ENCODE measurements at places on chromosomes 1 and 21.

DNA sequence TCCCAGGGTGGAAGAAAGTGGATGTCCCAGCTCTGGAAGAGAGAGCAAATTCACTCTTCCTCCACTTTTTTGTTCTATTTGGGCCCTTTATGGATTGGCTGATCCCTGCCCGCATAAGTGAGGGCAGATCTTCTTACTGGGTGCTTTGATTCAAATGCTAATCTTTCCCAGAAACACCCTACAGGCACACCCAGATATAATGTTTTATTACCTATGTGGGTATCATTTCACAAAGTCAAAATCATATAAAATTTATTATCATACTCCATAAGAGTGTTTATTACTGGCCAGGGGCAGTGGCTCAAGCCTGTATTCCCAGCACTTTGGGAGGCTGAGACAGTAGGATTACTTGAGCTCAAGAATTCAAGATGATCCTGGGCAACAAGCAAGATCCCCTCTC is 16.9 kb upstream of the PLA2G4A start:
- no peak for DNase-seq

GRCh38 chr1:175072099-175072951 is 4.7 kb downstream of the TNN start:
- DNase-seq: peak; percentile 62

DNA sequence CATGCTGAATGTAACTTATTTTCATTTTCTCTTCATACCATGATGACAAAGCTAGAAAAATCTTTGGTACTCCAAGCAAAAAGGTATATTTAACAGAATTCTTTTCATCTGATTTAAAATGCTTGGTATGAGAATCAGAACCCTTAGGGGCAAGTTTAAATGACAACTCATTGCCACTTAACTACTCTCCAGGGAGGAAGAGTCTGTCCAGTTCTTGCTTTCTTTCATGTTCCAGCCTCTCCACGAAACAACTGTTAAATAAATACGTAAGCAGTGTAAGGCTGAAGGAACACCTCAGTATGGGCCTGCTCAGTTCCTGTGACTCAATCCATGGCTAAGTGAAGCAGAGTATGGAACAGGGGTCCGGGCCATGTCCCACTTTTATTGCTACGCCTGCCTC is 1.6 kb downstream of the LCE2A start:
- DNase-seq: no peak

DNA sequence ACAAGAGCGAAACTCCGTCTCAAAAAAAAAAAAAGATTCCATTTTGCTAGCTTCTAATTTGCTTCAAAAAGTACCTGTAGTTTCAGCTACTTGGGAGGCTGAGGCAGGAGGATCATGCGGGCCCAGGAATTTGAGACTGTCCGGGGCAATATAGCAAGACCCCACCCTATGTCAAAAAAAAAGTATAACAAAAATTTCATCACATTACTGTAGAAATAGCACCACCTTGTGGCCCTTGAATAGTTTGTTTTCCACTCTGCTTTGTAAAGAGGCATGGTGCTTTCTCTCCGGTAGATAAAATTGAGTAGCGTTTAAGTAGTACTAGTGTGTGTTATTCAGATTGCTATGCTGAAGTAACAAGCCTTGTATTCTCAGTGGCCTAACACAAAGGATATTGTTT is 18.2 kb upstream of the MSTO1 start:
- peak; percentile 64 for DNase-seq

DNA sequence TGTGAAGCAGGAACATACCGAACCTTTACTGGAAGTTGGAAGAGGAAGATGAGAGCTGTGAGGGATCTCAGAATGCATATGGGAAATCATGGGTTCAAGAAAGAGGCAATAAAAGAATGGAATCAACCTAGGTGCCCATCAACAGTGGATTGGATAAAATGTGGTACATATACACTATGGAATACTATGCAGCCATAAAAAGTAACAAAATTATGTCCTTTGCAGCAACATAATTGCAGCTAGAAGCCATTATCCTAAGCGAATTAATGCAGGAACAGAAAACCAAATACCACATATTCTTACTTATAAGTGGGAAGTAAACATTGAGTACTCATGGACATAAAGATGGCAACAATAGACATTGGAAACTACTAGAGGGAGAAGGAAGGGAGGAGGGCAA is 40.4 kb downstream of the NIBAN1 start:
- DNase-seq: no peak

GRCh38 chr1:209723756-209724693 is 19.4 kb downstream of the HSD11B1 start:
- DNase-seq: peak; percentile 23

GRCh38 chr1:110525249-110525595 is 6.2 kb upstream of the KCNA10 start:
- no peak for DNase-seq

- no peak for DNase-seq
Observed at GRCh38 chr1:111786669-111787207, 31.0 kb downstream of the DDX20 start.

- DNase-seq: no peak
Observed at GRCh38 chr21:45745256-45745655, 101.7 kb downstream of the PCBP3 start.

DNA sequence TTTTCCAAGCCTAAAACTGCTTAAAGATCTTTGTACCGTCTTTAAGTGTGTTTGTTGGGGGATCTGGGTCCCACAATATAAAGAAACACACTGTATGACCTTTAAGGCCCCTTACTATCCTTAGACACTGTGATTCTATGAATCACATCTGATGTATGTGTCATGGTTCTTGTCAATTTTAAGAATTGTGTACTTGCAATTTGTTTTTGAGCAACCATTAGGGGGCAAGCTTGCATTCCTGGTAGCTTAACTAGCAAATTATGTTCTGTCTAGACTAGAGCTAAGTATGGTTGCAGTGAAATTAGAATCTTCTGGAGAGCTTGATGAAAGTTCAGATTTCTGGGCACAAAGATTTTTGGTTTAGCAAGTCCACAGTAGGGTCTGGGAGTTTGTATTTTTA is 219.5 kb downstream of the TPR start:
- peak; percentile 55 for DNase-seq

GRCh38 chr1:244022311-244022710 is 28.8 kb upstream of the ZBTB18 start:
- DNase-seq: no peak

DNA sequence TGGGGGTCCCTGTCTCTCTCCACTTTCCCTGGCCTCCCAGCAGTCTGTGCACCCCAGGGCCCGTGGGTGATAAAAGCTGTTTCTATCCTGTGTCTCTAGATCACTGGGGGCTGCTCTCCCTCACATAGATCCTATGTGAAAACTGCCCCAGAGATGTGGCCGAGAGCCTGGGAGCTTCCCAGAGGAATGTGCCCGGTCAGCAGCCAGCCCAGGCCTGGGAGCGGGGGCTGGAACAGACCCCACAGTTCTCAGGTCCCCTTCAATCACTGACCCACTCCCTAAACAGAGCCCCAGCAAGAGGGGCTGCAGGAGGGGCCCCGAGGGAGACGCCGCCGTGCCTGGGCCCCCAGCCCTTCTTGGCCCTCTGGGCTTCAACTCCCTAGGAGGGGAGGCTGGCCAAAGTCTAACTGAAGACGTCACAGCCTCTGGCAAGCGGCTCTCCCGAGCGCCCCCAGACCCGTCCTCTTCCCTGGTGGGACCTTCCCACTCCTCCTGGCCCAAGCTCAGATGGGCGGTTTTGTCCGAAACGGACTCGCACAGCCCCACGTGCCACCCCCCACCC is 403 bp downstream of the MXRA8 start:
- peak; percentile 39 for DNase-seq

DNA sequence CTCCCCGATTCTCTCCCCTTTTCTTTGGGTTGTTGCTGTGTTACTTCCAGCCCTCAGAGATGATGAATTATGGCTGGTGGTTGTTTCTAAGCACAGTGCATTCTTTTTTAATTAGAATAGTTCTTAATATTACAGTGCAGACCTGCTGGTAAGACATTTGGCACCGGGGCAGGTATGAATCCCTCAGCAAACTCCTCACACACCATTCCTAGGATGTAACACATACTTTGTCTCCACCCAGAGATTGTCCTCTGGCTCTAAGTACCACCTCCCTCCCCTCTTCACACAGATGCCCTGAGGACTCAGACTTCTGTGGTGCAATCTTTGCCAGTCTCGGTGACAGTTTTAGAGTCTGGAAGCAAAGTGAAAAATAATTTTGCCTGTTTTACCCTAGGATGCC is 143.1 kb downstream of the HLX start:
- no peak for DNase-seq

GRCh38 chr1:167665469-167665868 is 35.4 kb downstream of the RCSD1 start:
- DNase-seq: no peak

DNA sequence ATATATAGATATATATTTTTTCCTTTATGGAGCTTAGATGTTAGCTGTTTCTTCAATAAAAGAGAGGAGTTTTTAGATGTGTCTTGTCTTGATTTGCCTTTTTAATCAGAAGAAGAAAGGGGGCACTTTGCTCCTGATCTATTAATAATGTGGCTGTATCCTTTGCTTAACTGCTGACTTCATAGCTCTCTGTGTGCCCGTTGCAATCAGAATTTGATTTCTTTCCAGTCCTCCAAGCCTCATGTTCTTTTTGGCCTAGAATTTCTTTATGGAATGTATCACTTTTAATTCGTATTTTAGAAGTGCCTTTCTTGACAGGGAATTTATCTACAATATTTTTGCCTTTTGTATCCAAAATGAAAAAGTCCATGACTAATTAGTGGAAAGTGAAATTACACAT is 85.3 kb downstream of the C1orf21 start:
- no peak for DNase-seq

DNA sequence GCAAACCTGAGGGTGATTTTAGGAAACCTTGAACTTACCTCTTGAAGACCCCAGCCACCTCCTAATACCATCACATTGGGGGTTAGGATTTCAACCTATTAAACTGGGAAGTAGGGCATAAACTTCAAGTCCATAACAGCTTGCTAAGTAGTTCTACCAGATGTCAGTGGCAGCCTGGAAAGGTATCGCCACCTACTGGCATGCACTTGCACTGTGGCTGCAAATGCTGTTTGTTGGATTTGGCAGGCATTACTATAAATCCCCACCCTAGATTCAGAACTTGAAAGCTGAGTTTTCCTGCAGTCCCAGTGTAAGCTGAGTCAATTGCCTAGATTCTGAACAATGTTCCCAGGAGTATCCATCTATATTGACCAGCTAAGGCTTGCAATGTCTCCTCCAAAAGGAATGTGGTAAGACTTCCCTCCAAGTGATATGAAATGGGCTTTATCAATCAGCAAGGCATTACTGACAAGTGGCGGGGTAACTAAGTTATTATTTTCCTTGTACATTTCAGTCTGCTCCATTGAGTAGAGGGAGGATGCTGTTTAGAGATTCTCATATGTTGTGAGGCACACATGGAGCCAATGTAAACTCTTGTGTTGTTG is 474.5 kb downstream of the PTPRC start:
- DNase-seq: peak; percentile 43

DNA sequence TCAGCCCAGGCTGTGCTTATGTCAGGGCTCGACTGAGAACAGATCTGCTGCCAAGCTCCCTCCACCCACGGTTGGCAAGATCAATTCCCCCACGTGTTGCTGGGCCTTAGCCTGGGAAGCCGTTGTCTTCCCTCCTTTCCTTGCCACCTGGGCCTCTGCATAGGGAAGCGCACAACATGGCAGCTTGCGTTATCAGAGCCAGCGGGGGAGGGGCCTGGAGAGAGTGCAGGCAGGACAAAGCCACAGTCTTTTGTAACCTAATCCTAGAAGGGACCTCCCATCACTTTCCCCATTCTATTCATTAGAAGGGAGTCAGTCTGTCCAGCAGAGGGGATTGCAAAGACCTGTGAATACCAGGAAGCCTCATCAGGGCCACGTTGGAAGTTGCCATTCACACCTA is 17.0 kb upstream of the IGSF21 start:
- DNase-seq: no peak

- no peak for DNase-seq
Observed at GRCh38 chr1:66327588-66327987, 206.4 kb upstream of the SGIP1 start.

GRCh38 chr21:31684918-31685317 is 25.4 kb downstream of the SOD1 start:
- DNase-seq: no peak

- no peak for DNase-seq
Observed at GRCh38 chr21:44529503-44530125, 10.4 kb downstream of the KRTAP10-1 start.

GRCh38 chr21:44995343-44995941 is 55.6 kb downstream of the SLX9 start:
- DNase-seq: no peak

- DNase-seq: no peak
Observed at GRCh38 chr1:9746211-9746610, 77.6 kb downstream of the CLSTN1 start.

- DNase-seq: no peak
Observed at GRCh38 chr21:46130831-46131587, 24.4 kb downstream of the FTCD start.

DNA sequence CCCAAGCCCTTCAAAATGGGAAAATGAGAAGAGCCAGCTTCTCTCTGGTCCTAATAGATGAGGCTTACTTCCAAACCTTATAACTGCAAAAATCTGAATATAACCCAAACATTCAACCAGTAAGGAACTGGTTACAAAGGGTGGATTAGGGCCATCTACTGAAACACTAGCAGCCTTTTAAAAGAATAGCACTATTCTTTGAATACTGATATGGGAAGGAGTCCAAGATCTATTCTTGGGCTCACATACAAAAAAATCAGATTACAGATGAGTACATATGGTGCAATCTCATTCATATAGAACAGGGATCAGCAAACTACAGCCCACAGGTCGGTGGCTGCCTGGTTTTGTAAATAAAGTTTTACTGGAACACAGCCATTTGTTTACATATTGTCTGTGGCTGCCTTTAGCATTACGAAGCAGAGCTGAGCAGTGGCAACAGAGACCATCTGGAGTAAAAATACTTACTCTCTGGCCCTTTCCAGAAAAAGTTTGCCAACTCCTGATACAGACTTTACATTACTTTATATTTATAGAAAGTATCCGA is 167.7 kb downstream of the ZSCAN20 start:
- no peak for DNase-seq

DNA sequence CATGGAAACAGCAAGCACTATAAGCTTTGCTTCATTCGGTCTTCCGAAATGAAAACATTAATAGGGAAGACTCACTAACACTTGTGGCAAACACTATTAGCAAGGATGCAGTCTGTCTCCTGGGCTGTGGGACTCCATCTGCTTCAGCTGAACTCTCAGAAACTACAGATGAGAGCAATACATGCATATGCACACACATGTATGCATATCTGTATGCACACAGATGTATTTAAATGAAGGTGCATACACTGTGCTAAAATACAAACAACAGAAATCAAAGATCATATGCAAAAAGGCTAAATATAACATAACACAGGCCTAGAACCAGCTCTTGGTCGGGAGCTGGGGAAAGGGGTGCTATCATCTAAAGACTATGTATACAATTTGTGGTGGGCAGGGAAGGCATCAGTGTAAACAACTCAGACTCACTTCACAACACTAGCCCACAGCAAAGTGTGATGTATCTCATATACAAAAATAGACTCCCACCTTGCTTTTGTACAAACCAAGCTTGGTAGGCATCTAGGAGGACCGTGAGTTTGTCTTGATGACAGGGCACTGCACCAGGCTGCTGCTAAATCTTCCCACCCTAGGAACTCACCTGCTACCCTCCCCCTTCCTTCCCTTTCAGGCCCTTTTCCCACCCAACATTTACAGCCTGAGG is 32.8 kb downstream of the CDC7 start:
- DNase-seq: no peak

- DNase-seq: no peak
Observed at GRCh38 chr21:44991538-44992483, 52.0 kb downstream of the SLX9 start.

GRCh38 chr1:17053086-17053684 is 647 bp downstream of the SDHB start:
- no peak for DNase-seq

GRCh38 chr1:7300893-7301663 is 470.0 kb upstream of the VAMP3 start:
- peak; percentile 61 for DNase-seq
